ENCODE measurements at places on chromosomes 13 and 19. TPM values are rescaled to one million over a fixed set of nuclear protein-coding genes. Genes with fewer than 3 reads are reported as not detected.
A peak's percentile ranks its signal among the peaks of the same experiment; 100 is the strongest.

GRCh38 chr13:64817691-64818090 lies 2412.4 kb downstream of the PCDH9 start:
- H3K4me3 ChIP-seq = no peak overlapping the region
- no peaks in the 10 kb centered on the region for H3K36me3 ChIP-seq
- no peaks in the 10 kb centered on the region for H3K4me1 ChIP-seq
- H3K27me3 ChIP-seq = no peaks in the 10 kb centered on the region
- peak; percentile 0 for DNase-seq
- H3K27ac ChIP-seq = no peak overlapping the region

DNA sequence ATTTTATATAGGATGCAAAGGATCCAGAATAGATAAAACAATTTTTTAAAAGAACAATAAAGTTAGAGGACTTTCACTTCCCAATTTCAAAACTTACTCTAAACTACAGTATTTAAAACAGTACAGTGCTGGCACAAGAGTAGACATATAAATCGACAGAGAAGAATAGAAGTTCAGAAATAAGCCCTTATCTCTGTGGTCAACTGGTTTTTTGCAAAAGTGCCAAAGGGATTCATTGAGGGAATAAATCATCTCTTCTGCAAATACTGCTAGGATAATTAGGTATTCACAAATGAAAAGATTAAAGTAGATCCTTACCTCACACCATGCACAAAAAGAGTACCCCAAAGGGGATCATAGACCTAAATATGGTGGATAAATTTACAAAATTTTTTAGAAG lies 431.0 kb upstream of the HTR2A start:
- peaks cover 23% of the 10 kb centered on the region for H3K4me1 ChIP-seq
- no peak overlapping the region for H3K4me3 ChIP-seq
- DNase-seq = no peak
- no peaks in the 10 kb centered on the region for H3K36me3 ChIP-seq
- H3K27me3 ChIP-seq = no peaks in the 10 kb centered on the region

KLHL1 gene
- not detected for total RNA-seq

GRCh38 chr13:43835701-43836100 lies 43.8 kb downstream of the CCDC122 start:
- H3K27me3 ChIP-seq = no peaks in the 10 kb centered on the region
- H3K4me3 ChIP-seq = no peak overlapping the region
- H3K36me3 ChIP-seq = no peaks in the 10 kb centered on the region
- peak; percentile 37 for DNase-seq
- H3K4me1 ChIP-seq = peaks cover 37% of the 10 kb centered on the region

GRCh38 chr13:91146601-91147000 lies 200.9 kb upstream of the MIR17HG start:
- H3K27me3 ChIP-seq = no peaks in the 10 kb centered on the region
- H3K27ac ChIP-seq = no peak overlapping the region
- DNase-seq = no peak
- H3K4me1 ChIP-seq = no peaks in the 10 kb centered on the region

DNA sequence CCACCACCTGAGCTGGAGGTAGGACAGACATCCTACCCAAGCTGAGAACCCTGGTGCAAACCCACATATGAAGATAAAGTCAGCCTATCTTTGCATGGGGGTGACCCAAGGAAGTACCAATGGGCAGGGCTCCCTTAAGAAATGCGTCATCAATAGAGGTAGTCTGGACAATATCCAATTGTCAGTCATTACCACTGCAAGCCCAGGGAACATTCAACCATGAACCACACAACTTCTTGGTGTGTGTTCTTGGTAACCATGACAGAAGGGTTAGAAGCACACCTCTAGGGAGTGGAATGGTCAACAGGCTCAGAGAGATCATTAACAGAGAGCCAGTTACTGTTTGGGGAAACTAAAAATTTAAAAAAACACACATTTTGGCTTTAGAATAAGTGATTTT lies 34.7 kb upstream of the DOCK9 start:
- H3K4me1 ChIP-seq = no peaks in the 10 kb centered on the region
- no peak overlapping the region for H3K27ac ChIP-seq
- no peaks in the 10 kb centered on the region for H3K36me3 ChIP-seq
- no peaks in the 10 kb centered on the region for H3K27me3 ChIP-seq

- H3K27ac ChIP-seq = peak overlapping the region; percentile 6
- no peak overlapping the region for H3K4me3 ChIP-seq
- H3K36me3 ChIP-seq = no peaks in the 10 kb centered on the region
- peaks cover 68% of the 10 kb centered on the region for H3K4me1 ChIP-seq
Measured at GRCh38 chr19:15291089-15291488, 41.2 kb downstream of the BRD4 start.

GRCh38 chr19:2331601-2332246 lies 3.2 kb downstream of the SPPL2B start:
- H3K27ac ChIP-seq = no peak overlapping the region
- peaks cover 6% of the 10 kb centered on the region for H3K4me1 ChIP-seq
- no peaks in the 10 kb centered on the region for H3K27me3 ChIP-seq
- H3K36me3 ChIP-seq = no peaks in the 10 kb centered on the region
- no peak for DNase-seq

DNA sequence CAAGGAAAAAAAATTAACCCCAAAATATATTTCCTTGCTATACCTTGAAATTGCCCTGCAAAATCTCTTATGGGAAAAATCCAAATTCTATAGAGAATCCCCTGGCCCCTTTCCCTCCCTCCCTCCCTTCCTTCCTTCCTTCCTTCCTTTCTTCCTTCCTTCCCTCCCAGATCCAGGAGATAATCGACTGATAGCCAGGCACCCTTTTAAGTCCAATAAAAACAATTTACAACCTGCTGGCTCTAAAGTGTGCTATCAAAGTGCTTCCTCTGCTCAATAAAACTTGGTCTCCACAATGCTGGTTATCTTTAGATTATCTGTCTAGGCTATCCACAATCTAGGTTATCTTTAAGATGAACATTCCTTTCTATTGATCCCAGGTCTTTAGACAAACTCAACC lies 83.1 kb upstream of the TUBA3C start:
- no peaks in the 10 kb centered on the region for H3K36me3 ChIP-seq
- no peaks in the 10 kb centered on the region for H3K27me3 ChIP-seq
- H3K4me1 ChIP-seq = no peaks in the 10 kb centered on the region
- DNase-seq = no peak
- H3K27ac ChIP-seq = no peak overlapping the region

- peak; percentile 81 for DNase-seq
- no peaks in the 10 kb centered on the region for H3K27me3 ChIP-seq
- H3K4me3 ChIP-seq = peak overlapping the region; percentile 55
- no peaks in the 10 kb centered on the region for H3K36me3 ChIP-seq
- peak overlapping the region; percentile 81 for H3K27ac ChIP-seq
Measured at GRCh38 chr19:40279120-40279551, 6.0 kb downstream of the AKT2 start.

- H3K4me1 ChIP-seq = no peaks in the 10 kb centered on the region
- H3K27me3 ChIP-seq = no peaks in the 10 kb centered on the region
- DNase-seq = no peak
- no peak overlapping the region for H3K27ac ChIP-seq
Measured at GRCh38 chr13:110430391-110431336, 123.6 kb downstream of the COL4A2 start.

GRCh38 chr19:51372649-51373504 lies at the start of gene NKG7:
TSS of gene NKG7 (minus strand) at chr19:51372654. CDS start at chr19:51372535, 119 bp downstream.
- no peak for DNase-seq
- H3K27me3 ChIP-seq = no peaks in the 10 kb centered on the region
- no peaks in the 10 kb centered on the region for H3K4me1 ChIP-seq
- H3K4me3 ChIP-seq = no peak within 1 kb of the TSS
- H3K36me3 ChIP-seq = no peaks in the 10 kb centered on the region
- H3K27ac ChIP-seq = no peak within 1 kb of the TSS

- H3K4me3 ChIP-seq = no peak overlapping the region
- no peak for DNase-seq
- H3K27ac ChIP-seq = no peak overlapping the region
- no peaks in the 10 kb centered on the region for H3K36me3 ChIP-seq
Measured at GRCh38 chr19:46159418-46160232, 11.6 kb downstream of the IGFL2 start.

CDC16 gene
- total RNA-seq = 70.7 TPM

DNA sequence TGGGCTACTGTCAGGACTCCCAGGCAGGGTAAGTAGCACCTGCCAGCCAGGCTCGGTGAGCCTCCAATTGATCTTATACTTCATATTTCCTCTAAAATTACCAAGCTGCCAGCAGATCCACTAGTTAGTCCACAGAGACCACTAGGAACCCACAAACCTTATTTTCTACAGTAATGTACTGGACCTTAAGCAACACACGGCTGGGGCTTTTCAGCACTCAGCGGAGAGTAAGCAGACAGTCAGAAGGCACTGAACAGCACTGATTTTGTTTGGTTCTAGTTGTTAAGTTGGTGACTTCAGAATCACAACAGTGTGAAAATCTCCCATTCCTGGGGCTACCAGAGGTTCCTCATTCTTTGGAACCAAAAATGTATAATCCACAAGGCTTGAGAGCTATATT lies 56.1 kb downstream of the MRPL57 start:
- H3K4me1 ChIP-seq = no peaks in the 10 kb centered on the region
- H3K4me3 ChIP-seq = no peak overlapping the region
- no peak for DNase-seq
- H3K36me3 ChIP-seq = no peaks in the 10 kb centered on the region
- no peaks in the 10 kb centered on the region for H3K27me3 ChIP-seq
- H3K27ac ChIP-seq = no peak overlapping the region

LPAR2 gene
- 1.8 TPM for total RNA-seq
